ENCODE measurements at places on chromosomes 4 and X.

GRCh38 chrX:129235903-129236302, 287.4 kb downstream of the SMARCA1 start:
- no peak for ATAC-seq

DNA sequence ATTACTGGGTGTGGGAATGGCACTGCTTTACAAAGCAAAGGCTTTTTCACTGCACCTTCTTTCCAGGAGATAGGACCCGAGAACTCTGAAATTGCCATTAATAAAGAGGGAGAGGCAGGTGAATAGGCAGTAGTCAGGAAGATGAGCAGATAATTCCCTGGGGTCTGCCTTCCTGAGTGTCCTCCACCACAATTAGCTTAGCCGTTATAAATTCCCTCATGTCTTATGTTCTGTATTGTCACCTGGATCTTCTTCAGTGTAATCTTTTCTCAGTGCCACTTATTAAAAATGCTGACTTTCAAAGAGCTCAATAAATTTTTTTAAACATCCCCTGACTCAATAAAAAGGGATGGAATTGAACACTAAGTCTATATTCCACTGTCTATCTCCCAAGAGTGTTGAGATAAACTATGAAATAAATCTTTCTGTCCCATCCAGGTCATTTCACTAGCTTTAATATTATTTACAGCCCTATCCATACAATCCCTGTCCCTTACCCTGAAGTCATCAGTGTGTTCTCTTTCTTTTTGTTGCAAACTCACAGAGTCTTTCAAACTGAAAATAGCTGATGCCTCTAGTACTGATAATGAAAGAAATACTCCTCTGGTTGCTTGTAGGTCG, 272.2 kb upstream of the NRK start:
- ATAC-seq: no peak

DNA sequence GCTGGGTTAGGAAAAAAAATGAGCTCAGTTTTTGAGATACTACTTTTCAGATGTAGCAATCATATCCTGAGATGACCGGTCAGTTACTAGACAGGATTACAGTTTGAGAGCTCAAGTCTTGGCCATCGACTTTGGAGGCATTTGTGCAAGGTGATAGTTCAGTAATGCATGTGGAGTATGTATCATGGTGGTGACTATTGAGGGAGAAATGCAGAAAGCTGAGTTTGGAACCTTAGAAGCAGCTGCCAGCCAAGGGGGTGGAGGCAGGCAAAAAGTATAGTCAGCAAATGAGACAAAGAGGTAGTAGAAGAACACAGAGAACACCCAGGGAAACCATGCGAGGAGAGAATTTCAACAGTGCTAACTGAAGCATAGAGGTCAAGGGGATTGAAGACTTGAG, 48.7 kb upstream of the SLC4A4 start:
- ATAC-seq: no peak

DNA sequence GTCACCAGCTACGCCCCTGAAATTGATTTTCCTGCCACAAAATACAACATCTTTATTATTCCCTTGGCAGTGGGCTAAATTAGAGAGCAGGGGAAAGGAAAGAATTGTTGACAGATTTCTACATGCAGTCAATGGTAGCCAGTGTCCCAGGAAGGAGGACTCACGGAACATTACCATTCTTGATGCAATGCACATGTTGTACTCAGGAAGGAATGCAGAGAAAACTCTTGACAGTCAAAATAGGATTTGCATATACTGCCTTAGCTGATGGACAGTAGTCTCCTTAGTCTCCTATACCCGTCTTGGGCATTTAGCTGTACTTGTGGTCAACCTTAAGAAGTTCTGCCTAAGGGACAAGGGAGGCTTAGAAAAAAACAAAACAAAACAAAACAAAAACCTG, 158.0 kb upstream of the GYPA start:
- ATAC-seq: no peak

Measured in activated T-helper 17 cell treated with anti-CD3 and anti-CD28 coated beads, Interleukin-2, amount 50 U/mL, for 72 hours (primary cell).